ENCODE measurements at places on chromosomes 5 and 9.

GRCh38 chr5:31663519-31663918 lies 24.6 kb downstream of the PDZD2 start:
- no peak for DNase-seq

DNA sequence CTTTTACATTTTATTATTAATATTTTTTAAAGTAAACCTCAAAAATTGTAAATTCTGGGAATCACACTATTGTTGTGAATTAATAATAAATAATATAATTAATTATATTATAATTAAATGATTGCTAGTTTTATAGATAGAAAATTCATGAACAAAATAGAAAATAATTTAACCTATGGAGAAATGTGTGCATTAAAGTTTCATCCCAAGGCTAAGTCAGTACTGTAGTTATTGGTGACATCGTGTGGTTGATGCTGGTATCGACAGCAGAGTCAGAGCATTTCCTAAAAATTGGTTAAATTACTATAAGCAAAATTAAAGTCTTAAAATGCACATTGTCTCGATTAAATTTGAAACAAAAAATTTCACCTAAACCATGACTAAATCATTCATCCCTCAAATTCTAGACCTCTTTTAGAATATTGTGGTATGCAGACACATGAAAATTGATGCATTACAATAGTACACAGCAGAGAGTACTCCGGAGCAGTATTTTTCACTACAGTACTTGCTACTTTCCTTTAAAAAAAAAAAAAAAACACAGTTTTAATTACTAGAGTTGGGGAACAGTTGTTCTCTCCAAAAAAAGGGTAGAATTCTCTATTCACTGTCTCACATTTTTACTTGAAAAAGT lies 73.9 kb downstream of the RORB start:
- no peak for DNase-seq

DNA sequence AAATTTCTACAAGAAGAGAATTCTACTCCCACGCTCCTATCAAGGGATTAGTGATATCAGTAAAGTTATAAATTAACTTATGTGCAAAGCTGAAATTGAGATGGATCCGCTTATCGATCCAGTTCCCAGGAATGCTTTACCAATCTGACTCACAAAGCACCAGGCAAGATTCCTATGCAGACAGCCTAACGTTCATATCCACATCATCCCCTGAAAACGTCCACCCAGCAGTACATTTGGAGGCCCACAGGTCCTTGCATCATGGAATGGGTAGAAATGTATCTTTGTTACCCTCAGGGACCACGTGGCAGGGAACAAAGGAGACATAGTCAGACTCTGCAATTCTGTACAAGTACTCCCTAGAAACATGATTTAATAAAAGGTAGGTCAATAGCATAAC lies 147.4 kb downstream of the ESM1 start:
- no peak for DNase-seq

DNA sequence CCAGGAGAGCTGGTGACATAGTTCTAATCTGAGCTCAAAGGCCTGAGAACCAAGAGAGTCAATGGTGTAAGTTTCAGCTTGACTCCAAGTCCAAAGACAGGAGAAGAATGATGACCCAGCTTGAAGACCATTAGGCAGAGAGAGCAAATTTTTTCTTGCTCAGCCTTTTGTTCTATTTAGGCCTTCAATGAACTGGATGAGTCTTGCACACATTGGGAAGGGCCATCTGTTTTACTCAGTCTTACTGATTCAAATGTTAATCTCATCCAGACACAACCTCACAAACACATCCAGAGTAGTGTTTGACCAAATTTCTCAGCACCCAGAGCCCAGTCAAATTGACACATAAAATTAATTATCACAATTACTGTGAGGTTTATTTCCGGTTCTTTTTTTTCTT lies 7.1 kb upstream of the BTF3 start:
- no peak for DNase-seq

- DNase-seq = no peak
Observed at GRCh38 chr5:43191740-43192557, at the start of gene NIM1K. Gene NIM1K, plus strand, starts transcription at chr5:43192225. Its CDS starts 53,551 bp downstream, at chr5:43245776.

GRCh38 chr9:79580055-79580454 lies 8.3 kb downstream of the TLE4 start:
- no peak for DNase-seq
